ENCODE measurements at places on chromosomes 5 and 9.
A peak's percentile ranks its signal among the peaks of the same experiment; 100 is the strongest.

DNA sequence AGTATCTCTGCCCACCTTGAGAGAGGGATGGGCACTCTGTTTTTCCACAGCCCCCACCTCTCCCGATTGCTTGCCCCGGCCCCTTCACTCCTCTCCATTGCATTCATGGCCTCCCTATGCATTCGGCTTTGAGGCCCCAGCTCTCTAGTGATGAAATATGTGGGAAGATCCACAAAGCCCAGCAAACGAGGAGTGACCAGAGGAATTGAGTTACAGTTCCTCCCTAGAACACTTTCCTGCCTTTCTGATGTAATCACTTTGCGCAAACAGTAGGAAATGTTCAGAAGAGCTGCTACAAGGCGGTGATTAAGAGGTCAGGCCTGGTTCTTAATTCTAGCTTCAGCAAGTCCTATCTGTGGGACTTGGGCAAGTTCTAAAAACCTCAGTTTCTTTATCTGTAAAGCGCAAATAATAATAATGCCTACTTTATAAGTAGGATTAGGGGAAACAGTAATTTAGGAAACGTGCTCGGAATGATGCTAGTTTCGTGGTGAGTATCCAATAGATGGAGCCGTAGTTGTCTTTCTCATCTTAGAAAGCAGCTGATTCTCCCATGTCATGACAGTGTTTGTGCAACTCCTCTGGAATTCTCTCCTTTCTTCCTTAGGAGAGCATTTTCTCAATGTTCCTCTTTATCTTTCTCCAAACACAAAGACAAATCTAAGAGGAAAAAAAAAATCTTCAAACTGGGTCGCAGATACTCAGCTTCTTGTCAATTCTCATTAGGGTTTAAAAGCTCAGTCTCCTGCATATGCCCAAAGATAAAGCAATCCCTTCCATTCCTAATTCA lies 99.5 kb upstream of the MSX2 start:
- DNase-seq: no peak

GRCh38 chr9:5481322-5482040 lies 28.9 kb upstream of the PDCD1LG2 start:
- DNase-seq: no peak

DNA sequence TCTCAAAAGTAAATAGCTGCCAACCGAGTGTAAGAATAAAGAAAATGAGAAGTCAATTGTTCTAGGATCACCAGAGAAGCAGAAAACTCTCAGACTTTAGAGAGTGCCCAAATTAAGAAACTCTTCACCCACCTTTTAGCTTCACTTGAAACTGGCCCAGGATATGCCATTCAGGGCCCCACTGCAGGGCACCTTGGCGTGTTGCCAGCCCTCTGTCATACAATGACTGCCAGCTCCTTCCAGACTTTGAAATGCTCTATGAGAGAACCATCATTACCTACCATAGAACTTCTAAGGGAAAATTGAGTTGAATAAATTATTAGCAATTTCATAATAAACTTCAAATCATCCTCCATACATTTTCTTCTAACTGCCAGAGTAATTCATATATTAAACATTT lies 240.5 kb downstream of the CETN3 start:
- DNase-seq: no peak

DNA sequence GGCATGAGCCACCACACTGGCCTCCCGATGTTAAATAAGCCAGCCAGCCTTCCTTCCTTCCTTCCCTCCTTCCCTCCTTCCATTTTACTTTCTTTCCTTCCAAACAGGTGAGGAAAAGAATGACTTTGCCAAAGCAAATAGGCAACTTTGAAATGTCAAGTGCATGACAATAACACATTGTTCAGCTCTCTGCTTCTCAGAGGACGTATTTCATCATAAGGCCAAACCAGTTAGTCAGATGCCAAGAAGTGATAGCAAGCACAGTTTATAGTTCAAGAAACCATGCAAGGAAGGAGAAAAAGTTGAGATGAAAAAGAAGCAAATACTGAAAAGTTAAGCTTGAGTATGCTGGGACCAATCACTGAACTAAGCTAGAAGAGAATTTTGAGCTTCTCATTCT lies 29.5 kb downstream of the POU4F3 start:
- no peak for DNase-seq

- no peak for DNase-seq
Observed at GRCh38 chr9:111857555-111858211, 38.9 kb upstream of the UGCG start.

- DNase-seq: no peak
Observed at GRCh38 chr5:134772461-134773125, 14.0 kb downstream of the DDX46 start.

GRCh38 chr9:131017067-131017466 lies 8.1 kb downstream of the LAMC3 start:
- no peak for DNase-seq

GRCh38 chr9:118318770-118319431 lies 614.7 kb downstream of the TLR4 start:
- DNase-seq: no peak

GRCh38 chr9:18531136-18532065 lies 57.4 kb downstream of the ADAMTSL1 start:
- no peak for DNase-seq

- peak; percentile 19 for DNase-seq
Observed at GRCh38 chr5:125409861-125410536, 663.6 kb upstream of the ZNF608 start.

DNA sequence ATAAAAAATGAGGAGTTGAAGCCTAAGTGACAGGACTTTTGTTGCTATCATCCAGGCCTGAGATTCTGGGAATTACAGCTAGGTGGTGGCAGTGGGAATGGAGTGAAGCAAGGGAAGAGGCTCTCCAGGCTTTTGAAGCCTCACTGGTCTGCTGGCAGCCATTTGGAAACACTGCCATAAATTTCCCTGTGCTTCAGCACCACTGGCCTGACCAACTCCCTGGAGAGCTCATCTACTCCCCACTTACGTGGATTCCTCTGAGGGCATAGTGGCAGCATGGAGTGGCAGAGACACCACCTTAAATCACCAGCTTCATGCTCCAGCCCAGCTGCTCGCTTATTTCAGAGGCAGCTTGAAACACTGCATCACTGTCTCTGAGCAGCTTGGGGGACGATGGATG lies 518.2 kb downstream of the TLR4 start:
- peak; percentile 38 for DNase-seq

- no peak for DNase-seq
Observed at GRCh38 chr5:61389609-61390008, 57.6 kb downstream of the ZSWIM6 start.

DNA sequence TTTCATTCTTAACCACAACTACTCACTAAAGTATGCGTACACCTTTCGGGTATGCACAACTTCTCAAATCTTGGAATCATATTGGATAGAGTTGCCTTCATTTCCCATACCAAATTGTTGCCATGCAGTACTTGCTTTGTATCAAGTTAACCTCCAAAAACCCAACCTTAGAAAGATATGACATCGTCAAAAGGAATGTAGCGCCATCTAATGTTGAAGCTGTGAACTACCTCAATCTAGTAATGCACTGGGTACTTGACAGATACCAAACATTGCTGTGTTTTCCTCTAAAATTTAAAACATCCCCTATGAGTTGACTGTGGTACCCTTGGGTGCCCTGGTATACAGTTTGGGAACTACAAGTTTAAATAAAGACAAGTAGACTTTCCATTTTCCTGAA lies 318.4 kb downstream of the ARL15 start:
- no peak for DNase-seq

DNA sequence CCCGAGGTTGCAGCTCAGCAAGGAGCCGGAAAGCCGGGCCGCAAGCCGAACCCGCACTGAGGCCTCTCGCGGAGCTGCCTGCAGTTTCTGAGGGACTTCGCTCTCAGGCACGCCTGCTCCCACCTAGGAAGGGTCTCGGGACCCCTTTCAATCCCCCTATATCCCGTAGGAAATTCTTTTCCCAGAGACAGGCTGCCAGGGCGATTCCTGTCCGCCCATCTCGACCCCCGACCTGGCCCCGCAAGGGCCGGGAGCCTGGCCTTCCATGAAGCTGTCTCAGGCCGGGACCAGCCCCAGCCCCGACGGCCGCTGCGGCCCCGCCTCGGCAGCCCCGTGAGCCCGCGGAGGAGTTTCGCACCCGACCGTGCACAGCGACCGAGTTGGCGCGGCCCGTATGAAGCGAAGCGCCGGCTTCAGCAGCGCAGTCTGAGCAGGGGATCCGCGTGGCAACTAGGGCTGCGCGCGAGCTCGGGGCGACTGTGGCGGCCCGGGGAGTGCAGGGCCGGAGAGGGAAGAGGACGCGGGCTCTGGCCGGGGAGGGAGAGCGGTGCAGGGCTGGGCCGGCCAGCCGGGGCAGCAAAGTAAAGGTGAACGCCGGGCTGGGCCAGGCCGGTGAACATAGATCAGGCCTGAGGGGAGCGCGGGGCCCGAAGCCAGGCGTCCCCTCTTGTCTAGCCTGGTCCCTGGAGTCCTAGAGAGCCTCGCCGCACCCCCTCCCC lies 977 bp upstream of the PRDM12 start:
- DNase-seq: peak; percentile 69

GRCh38 chr5:176364765-176365350 lies 429 bp upstream of the ARL10 start:
- DNase-seq: no peak

- no peak for DNase-seq
Observed at GRCh38 chr5:42399702-42400101, 23.5 kb upstream of the GHR start.

DNA sequence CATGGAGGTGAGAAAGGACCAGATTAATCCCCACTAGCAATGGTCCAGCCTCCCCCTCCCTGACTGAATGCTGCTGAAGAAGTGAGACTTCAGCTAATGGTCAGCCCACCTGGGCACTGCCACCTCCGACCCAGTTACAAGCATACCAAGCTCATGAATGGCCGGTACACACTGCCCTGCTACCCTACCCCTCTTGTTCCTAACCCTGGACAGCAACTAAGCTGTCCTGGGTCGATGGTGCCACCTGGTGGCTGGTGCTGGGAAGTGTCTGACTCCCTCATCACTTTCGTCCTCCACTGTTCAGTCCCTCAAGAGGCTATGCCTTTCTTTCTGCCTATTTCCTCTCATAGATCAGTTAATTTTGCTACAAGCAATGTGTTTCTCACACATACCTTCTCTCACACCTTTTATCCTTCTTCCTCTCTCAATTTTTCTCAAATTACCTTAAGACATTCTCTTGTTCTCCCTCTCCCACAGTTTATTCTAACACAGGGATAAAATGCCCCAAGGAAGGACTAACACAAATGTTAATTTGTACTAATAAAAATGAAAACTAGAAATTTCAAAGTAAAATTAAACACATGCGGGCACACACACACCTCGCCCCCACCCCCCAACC lies 42.4 kb downstream of the PAX5 start:
- DNase-seq: peak; percentile 81

- peak; percentile 16 for DNase-seq
Observed at GRCh38 chr5:51159164-51159563, 224.1 kb upstream of the ISL1 start.

DNA sequence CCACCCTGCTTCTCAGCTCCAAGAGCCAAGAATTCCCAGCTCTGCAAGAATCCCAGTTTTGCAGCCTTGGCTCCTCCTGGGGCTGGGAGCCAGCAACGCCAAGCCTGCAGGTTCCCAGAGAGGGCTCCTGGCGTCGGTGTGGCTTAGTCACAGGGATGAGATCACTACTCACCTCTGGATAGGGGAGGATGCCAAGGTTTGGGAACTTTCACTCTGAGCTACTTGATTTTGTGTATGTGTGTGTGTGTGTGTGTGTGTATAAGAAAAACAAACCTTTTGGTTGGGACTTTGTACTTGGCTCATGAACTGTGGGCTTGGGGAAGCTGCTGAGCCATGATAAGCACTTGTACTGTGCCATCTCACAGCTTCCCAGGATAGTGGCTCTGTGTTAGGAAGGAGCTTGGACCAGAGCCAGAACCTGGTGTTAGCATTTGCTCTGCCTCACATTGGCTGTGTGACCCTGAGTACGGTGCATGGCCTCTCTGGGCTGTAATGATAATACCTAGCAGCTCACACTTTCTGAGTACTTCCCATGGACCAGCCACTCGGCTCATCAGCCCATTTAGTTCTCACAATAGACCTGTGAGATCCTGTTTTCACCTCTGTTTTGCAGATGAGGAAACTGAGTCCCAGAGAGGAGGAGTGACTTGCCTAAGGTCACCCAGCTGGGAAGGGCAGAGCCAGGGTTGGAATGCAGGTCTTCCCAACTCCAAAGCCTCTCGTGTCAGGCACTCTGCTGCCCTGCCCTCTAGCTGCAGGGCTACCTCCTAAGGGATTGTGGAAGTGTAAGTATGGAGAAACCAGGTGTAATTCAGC lies 41.4 kb upstream of the DAB2IP start:
- no peak for DNase-seq

- DNase-seq: no peak
Observed at GRCh38 chr9:82810915-82811314, 252.0 kb downstream of the RASEF start.

DNA sequence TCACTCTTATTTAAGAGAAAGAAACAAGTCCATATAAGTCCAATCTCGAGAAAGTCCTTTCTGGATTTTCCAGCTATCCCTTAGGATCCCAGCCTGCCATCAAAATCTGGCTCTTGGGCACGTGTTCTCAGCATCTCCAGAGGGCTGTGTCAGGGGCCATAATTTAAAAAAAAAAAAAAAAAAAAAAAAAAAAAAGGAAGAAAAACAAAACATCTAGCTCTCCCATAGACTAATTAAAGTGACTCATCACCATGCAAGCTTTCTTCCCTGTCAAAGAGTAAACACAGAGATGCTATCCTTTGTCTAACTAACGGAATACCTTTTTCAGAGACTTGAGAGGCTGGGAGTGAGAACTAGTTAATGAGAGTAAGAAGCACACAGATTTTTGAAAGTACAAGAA lies 44.9 kb upstream of the MYO10 start:
- DNase-seq: no peak

DNA sequence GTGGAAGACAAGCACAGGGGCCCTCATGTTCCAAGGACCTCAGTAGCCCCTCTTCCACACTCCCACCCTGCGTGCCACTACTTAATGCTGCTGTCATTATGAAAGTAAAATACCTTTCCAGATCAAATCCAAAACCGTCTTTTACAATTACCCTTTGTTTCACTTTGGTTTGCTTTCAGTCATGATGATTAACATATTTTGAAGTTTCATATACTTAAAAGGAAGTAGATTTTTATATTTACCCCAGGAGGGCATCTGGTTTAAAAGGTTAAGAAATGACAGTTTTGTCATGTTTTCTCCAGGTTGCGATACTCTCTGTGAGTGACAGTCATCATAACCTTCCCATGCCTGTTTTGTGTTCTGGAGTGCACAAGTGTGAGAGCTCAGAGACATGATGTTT lies 13.5 kb upstream of the MAP1B start:
- DNase-seq: no peak

- DNase-seq: no peak
Observed at GRCh38 chr5:38607396-38607795, 51.0 kb upstream of the LIFR start.

DNA sequence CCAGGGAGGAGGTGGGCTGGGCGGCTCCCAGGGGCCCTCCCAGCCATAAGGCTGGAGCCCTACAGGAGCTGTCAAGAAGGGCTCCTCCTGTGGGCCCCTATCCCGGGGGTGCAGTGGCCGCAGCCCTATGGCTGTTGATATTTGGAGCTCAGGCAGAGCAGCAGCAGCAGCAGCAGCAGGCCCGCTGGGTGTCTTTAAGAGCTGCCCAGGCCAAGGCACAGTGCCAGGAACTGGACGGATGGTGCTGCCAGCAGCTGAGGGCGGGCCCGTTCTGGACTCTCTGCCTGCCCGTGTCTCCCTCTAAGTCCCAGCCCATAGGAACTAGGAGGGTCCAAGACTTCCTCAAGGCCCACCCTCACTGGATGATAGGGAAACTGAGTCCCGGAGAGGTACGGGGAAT lies 3.6 kb downstream of the AK1 start:
- no peak for DNase-seq

All from iPS-NIHi11 (cell line).